ENCODE measurements at places on chromosomes 13 and 19.

DNA sequence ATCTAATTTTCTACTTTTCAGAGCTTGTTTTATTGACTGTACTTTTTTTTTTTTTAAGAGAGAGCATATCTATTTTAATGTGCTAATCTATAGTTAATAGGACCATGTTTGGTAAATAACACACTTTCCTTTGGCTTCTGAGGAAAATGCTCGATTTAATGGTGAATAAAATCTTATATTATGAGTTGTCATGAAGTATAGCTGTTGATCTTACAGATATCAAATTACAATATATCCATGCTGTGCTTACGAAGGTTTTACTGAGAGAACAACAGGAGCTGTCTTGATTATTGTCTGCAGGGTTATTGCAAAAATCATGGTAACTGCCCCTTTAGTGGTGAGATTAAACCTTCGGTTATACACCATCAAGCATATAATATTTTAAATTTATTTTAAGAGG, 29.6 kb downstream of the URI1 start:
- DNase-seq, result no peak

DNA sequence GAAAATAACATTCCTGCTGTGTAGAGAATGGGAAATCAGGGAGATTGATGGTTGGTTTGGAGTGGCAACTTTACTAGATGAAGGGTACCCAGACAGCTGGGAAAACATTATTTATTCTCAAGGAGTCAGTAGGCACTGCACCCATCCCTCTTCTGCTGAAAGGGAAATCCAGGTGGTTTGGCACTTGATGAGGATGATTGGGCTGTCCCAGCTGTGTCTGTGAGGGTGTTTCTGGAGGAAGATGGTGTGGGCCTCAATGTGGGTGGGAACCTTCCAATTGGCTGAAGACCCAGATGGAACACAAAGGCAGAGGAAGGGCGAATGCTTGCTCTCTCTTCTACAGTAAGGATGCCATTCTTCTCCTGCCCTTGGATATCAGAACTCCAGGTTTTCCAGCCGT, 10.4 kb upstream of the SACS start:
- DNase-seq, result no peak

GRCh38 chr13:80035096-80035495, 305.8 kb downstream of the SPRY2 start:
- no peak for DNase-seq

DNA sequence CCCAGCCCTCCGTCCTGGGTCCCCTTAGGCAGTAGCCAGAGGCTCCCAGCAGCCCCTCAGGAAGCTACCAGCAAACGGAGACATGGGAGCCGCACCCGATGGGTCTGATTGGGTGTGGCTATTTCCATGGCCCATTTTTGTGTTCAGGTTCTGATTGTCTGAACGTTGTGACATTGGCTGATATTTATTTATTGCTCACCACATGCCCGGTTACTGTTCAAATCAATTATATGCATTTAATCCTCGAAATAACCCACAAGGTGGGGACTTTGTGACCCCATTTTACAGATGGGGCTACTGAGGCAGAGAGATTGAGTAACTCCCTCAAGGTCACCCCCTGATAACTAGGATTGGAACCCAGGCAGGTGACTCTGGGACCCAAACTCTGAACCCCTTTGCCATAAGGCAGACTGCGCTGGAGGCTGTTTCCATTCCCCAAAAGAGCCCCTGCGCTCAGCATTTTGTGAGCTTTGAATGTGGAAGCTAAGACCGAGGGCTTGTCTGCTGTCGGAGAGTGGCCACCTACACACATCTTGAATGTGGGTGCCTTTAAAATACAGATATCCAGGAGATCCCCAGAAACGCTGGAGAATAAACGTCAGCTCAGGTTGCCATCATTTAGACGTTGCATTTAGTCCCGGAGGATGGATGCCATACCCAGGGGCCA, 13.6 kb upstream of the MCF2L start:
- DNase-seq, result no peak

DNA sequence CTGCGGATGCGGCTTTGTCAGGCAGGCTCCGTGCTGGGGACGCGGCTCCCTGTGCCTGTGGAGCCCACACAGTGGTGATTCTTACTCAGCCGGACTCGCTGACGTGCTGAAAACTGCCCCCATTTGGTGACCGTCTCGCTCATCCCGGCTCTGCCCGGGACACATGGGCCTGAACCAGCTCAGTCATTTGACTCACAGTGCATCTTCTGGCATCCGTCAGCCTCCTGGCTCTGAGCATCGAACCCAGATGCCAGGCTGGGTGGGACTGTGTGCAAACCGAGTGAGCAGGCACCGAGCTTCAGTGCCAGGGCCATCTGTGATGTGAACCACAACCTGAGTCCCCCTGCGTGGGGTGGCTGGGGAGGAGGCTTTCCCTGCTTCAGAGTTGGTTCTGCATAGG, 5.5 kb downstream of the GCDH start:
- DNase-seq, result no peak

DNA sequence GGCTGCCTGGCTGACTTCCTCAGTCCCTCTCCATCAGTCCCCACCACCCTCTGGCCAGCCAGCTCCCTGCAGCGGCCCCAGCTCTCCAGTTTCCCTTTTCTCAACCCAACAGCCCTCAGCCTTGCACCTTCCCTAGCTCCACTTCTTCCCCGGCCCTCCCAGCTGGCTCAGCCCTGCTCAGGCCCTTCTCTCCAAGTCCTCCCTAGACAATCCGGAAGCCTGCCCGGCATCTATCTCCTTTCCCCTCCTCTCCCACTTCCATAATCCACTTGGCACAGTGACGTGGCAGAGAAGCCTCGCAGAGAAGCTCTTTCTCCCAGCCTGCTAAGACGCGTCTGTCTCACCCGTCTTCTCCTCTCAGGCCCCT, 1.1 kb downstream of the UBXN6 start:
- no peak for DNase-seq

DNA sequence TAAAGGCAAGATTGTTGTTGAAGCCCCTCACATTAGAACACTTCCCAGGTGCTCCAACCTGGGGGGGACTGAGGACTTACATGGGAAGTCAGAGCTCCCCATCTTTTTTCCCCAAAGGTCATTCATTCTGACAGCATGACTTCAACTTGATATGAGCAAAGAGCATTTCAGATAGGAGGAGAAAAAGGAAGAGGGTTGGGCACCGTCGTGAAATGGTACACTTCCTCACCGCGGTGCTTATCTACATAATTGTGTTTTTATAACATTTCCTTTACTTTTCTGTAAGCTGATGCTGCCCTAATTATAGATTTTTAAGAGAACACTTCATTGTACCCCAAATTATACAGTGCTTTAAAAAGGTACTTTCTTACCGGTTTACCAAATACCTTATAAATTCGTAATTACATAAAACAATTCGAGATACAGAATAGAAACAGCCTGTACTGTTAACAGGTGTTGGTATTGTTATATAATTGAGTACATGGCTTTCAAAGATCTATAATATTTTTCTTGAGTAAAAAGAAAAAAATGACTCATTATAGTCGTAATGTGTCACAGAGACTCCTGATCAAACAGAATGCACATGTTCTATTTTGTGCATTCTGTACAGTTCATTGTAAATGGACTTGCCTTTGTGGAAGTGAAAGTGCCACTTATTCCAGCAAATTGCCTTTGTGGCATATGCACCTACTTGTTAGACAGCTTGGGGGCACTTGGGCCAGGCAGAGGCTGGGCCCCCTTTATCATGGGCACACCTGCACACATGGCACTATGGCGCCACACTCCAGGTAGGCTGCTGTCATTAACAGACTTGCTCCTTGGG, 81.8 kb downstream of the GGACT start:
- peak; percentile 49 for DNase-seq

DNA sequence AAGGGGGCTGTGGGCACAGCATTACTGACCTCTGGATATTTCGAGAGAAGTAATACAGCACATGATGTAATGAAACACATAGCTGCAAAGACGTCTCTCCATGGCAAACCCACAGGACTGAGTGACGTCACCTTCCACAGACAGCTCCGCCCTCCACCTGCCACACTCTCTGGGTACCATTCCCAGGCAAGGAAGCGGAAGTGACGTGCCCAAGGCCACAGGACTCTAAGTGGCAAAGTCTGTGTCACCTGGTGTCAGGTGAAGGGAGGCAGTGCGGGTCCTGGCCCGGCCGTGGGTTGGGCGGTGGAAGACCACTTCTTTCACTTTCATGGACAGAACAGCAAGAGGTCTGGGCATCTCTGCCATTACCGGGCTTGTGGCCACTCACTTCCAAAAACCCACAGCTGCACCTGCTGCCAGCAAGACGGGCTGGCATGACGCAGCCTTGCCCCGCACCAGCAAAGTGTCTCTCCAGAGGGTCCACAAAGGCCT, 6.8 kb upstream of the ADPRHL1 start:
- no peak for DNase-seq

- peak; percentile 89 for DNase-seq
These were observed 5.3 kb upstream of the CEACAM21 start for GRCh38 chr19:41570639-41571112.

DNA sequence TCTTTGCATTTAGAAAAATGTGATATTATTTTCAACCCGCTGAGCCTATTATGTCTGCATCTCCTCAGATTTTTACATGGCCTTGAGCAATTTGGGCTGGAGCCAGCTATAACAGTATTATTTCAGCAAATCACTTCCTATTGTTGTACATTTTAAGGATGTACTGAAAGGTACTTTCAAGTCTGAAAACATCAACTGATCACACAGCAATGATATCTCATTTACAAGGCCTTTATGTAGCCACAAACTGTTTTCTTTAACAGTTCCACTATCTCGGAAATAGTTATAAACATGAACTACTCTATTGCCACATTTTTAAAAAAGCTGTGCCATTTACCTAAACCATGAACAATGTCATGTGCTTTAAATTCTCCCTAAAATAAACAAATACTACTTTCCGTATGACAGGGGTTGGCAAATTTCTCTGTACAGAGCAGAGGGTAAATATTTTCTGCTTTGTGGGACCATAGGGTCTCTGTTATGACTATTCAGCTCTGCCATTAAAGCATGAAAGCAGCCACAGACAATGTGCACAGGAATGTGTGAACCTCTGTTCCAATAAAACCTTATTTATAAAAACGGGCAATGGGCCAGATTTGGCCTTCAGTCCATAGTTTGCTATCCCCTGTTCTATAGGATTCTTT, 560.4 kb downstream of the GPC6 start:
- DNase-seq, result no peak

DNA sequence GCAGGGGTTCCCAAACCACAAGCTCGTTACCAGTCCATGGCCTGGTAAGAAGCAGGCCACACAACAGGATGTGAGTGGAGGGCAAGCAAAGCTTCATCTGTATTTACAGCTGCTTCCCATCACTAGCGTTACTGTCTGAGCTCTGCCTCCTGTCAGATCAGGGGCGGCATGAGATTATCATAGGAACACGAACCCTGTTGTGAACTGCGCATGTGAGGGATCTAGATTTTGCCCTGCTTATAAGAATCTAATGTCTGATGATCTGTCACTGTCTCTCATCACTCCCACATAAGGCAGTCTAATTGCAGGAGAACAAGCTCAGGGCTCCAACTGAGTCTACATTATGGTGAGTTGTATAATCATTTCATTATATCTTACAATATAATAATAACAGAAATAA, 677.4 kb upstream of the SLITRK6 start:
- DNase-seq, result no peak

- DNase-seq, result no peak
These were observed 94.7 kb downstream of the RNASEH2B start for GRCh38 chr13:51004111-51004865.

DNA sequence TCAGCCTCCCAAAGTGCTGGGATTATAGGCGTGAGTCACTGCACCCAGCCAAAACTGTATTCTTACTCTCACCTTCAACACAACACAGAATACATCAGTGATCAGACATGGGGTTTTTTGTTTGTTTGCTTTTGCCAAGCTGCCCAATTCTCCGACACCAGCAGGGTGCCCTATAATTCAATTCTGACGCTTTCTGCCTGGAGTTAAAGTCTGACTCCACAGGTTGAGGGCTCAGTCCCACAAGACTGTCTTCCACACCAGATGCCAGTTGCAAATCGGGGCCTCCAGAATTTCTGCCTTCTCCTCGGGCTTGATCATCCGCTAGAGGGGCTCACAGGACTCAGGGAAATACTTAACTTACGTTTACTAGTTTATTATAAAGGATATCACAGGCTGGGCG, 22.1 kb downstream of the FBN3 start:
- DNase-seq, result no peak

DNA sequence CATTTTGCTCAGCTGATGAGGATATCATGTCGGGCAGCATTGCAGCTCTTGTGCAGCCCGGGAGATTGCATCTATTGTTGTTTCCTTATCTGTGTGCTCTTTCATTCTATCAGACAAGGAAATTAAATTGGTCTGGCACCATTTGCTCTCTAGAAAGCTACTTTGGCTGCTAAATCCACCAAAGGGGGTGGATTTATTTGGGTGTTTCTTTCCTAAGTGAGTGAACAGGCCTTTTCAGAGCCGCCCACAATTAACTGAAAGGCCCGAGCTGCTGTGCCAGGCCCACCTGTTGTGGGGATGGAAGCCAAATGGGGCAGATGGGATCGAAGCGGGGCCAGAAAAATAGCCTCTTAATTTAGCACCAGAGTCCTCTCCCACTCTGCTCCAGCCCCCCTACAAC, 99.4 kb downstream of the DNAJC15 start:
- DNase-seq, result no peak

GRCh38 chr13:114062754-114063153, 69.7 kb downstream of the RASA3 start:
- no peak for DNase-seq

- no peak for DNase-seq
These were observed 13.4 kb upstream of the ZFP28 start for GRCh38 chr19:56525214-56525860.

DNA sequence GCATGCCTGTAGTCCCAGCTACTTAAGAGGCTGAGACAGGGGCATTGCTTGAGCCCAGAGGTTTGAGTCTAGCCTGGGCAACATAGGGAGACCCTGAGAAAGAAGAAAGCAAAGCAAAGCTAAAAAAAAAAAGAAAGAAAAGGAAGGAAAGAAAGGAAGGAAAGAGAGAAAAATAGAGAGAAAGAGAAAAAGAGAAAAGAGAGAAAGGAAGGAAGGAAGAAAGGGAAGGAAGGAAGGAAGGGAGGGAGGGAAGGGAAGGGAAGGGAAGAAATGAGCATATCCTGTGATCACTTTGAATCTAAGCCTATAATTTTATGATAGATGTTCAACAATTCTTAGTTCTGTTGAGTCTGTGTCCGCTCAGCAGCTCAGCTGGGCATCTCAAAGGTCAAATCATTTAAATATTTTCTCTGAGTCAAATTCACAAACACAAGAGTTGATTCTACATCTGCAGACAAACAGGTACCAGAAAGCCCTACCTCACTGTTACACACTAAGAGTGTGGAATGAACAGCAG, 70.4 kb downstream of the SUCLA2 start:
- DNase-seq, result no peak

DNA sequence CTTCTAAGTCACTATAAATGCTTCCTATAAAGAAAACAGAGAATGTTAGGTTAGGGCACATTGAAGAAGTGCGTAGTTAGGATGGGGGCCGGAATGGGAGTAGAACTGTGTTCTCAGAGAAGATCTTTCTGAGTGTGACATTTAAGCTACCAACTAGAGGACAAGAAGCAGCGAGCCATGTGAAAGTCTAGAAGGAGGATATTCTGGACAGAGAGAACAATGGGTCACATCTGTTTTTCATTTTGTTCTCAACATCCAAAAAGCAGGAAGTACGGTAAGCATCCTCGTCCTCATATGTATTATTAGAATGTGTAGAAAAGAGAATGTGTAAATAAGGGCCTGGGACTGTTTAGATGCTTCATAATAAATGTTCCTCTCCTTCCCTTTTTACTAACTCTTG, 44.5 kb upstream of the PARP4 start:
- no peak for DNase-seq
